ENCODE measurements at places on chromosomes 1 and 21. TPM values are rescaled to one million over a fixed set of nuclear protein-coding genes. Genes with fewer than 3 reads are reported as not detected.

Gene NMNAT1
- polyA plus RNA-seq, result 24.4 TPM

Gene SLC44A3
- polyA plus RNA-seq, result 89.4 TPM

DNA sequence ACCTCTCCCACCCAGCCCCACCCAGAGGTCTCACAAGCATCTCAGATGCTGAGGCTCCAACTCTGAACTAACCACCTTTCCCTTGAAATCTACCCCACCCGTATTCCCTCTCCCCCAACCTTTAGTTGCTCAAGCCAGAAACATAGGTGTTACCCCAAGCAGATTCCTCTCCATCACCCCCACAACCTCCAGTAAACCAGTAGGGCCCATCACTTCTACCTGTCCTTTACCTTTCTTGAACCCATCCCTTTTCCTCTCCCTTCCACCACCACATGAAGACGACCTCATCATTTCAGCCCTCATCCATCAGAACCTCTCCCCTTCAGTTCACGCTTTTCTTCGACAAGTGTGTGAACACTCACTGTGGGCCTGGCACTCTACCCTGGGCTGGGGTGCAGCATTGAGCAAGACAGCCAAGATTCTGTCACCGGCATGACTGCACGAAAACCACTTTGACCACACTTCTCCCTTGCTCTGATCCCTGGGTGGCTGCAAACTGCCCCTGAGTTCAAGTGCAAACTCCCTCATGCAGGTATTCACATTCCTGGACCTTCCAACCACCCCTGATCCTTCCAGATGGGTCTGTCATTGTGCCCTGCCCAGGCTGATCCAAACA is 65.5 kb upstream of the LAPTM5 start:
- DNase-seq, result no peak

Gene FMO2
- 1.1 TPM for polyA plus RNA-seq

DNA sequence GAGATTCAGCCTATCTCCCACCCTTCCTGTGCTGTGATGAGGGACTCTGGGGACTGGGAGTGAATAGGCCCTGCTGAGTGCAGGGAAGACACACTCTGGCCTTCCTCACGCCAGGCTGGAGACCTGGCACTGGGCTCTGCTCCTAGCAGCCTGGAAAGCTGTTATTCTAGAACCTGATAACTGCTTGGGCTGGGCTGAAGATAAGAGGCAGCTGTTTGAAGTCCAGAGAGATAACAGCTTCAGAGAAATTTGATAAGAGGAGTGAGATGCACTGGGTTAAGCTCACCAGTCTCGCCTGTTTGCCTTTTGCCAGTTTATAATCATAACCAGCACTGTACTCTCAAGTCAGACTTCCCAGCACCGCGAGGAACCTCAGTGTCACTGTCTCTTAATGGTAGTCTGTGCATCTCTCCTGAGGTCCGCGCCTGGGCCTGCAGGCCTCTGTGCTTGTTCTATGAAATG is 46.6 kb upstream of the GPR37L1 start:
- DNase-seq, result no peak

GRCh38 chr1:201085902-201086735 is 26.1 kb downstream of the CACNA1S start:
- DNase-seq, result no peak

Data from left kidney (tissue), 8 donors.